ENCODE measurements at places on chromosomes 7 and 10.

- DNase-seq = no peak
Measured at GRCh38 chr10:70174058-70174741, 3.9 kb upstream of the SAR1A start.

DNA sequence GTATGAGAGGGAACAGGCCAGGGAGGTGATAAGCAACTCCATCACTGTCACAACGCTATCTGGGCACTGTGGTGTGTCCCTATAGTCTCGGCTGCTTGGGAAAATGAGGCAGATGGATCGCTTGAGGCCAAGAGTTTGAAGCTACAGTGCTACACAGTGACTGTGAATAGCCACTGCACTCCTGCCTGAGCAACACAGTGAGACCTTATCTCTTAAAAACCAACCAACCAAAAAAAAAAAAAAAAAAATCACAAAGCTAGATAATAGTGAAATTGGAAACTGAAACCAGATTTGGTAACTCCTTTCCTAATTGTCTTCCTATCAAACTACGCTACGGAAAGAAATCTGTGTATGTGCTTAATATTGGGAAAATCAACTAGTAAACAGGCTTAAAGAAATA, 14.1 kb downstream of the MICU1 start:
- no peak for DNase-seq

DNA sequence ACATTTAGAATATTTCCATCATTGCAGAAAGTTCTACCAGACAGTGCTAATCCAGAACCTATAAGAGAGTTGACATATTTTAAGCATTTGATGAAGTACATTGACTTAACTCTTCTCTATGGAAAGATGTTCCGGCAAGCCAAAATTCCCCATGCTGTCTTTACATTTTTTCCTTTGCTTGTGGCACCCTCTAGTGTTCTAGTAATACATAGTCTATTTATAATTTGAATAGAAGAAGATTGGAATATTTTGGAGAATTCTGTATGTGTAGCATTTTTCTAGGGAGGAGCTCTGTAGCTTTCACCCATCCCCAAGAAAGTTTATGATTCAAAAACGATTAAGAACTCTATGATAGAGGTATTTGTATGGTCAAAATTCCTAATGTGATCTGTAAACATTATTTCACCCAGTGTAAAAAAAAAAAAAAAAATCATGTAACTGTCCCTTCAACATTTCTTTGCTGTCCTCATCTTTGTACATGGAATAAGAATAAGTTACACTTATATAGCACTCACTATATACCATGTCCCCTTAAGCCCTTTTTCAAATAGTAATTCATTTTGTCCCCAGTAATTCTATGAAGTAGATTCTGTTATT, 33.2 kb downstream of the NRF1 start:
- DNase-seq = no peak

DNA sequence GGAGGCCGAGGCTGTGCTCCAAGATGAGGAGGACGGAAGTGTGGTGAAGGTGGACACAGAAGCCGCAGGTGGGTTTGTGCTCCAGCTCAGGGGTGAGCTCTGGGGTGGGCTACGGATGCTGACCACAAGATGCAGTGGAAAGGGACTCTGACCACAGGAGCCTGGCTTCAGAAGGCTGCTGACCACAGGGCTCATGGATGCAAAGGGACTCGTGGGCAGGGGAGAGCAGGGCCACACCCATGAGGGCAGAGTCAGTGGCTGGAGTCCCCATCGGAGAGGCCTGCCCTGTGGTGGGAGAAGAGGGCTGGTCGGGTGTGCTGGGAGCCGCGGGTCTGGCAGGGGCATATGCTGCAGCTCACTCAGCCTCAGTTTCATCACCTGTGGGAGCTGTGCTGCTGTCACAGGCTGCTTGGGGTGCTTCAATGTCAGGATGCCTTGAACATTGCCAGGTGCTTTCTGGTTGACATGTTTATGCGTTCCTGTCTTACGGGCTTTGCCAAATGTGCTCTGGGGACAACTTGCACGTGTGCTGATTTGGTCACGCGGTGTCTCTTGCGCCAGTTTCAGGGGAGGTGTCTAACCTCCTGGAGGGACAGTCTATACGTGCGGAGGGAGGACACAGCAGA, 13.7 kb downstream of the SCART1 start:
- DNase-seq = no peak

DNA sequence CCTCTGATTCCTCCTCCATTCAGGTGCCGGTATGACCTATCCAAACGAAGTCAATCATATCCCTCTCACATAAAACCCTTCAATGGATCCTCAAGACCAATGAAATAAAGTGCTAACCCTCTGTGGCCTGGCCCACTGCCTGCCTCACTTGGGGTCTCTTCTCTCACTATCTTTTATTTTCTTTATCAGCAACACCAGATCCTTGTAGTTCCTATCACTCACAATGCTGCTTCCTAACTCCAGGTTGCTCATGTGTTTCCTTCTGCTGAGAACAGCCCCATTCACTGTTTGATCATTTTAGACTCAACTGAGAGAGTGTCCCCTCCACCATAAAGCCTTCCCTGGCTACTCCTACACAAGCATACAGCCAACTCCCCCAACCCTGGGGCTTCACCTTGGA, 180.6 kb downstream of the DOCK4 start:
- no peak for DNase-seq

Data from stimulated activated CD4-positive, alpha-beta T cell treated with anti-CD3 and anti-CD28 coated beads, Interleukin-12 subunit alpha, Interleukin-12 subunit beta, amount 100 ng/mL, for 24 hours (primary cell).